Lower leg skin (tissue), 4 donors: ENCODE measurements at places on chromosomes 13 and 19. TPM values are rescaled to one million over a fixed set of nuclear protein-coding genes. Genes with fewer than 3 reads are reported as not detected.

GRCh38 chr19:49217382-49217781, 59.8 kb downstream of the TRPM4 start:
- no peak for DNase-seq

DNA sequence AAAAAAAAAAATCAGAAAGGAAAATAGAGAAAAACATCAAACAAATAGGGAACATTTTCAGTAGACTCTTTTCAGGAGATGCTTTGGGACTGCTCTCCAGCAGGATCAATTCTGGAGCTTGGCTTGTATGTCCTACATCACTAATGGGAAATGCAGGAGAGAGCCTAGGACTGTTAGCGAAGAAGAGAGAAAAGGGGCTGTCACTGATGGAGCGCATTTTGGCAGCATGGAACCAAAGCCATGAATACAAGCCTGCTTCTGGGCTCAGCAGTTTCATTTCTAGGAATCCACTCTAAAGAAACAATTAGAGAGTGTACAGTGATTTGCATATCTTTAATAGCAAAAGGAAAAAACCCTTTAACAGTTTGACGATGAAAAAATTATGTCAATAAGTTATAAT, 203.9 kb downstream of the NUFIP1 start:
- no peak for DNase-seq

- DNase-seq, result no peak
These were observed 30.3 kb upstream of the EHD2 start for GRCh38 chr19:47682939-47683338.

- DNase-seq, result no peak
These were observed 4.0 kb downstream of the LGALS4 start for GRCh38 chr19:38808741-38809140.

DNA sequence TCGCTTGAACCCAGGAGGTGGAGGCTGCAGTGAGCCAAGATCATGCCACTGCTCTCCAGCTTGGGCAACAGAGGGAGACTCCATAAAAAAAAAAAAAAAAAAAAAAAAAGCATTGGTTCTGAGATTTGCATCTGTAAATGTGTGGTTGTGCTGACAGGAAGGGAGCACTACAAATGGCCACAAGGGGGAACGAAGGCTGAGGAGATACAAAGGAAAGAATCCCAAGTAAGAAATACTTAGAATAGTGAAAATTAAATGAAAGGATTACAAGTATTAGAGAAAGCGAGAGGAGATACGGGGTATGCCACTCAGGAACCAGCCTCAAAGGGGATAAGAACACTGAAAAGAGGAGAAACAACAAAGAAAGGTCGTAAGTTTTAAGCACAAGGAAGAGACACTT, 284.9 kb downstream of the KLF12 start:
- DNase-seq, result no peak

ZNF709 gene
- 1.7 TPM for total RNA-seq
